NCI-H460 (cell line): ENCODE measurements at places on chromosomes 1 and 21.

- DNase-seq, result no peak
These were observed 1791.5 kb downstream of the PLA2G4A start for GRCh38 chr1:188620236-188620635.

DNA sequence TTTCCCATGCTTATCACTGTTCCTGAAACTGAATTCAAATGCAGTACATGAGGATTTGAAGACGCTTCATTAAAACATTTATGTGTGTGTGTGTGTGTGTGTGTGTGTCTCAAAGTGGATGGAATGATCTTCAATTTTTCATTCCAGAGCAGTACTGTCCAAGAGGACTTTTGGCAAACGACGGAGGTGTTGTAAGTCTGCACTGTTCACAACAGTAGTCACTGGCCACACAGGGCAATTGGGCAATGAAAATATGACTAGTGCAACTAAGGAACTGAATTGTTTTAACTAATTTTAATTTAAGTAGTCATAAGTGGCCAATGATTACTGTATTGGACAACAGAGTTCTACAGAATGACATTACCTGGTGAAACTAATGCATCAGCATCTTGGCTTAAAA, 5.0 kb downstream of the TAF5L start:
- no peak for DNase-seq

GRCh38 chr1:101002551-101002950, 23.0 kb downstream of the DPH5 start:
- no peak for DNase-seq

DNA sequence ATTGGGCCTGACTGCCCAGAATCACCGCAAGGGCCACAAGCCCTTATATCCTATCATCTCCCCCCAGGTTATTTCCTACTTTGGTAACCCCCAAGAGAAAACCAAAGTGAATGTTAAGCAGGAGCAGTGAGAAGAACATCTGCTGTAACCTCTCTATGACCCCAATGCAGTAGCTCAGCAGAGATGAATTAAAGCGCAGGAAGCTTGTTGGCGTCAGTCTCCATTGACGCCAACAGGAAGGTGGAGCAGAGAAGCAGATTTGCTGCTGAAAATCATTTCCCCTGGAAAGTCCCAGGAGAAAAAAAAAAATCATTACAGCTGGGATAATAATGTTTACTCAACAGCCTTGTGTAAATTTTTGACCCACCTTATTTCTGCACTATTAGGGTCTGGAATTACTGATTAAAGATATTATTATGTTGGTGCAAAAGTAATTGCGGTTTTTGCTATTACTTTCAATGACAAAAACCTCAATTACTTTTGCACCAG, 33.2 kb upstream of the FAM163A start:
- DNase-seq, result peak; percentile 35

- DNase-seq, result no peak
These were observed 1.4 kb downstream of the EIF4G3 start for GRCh38 chr1:21175324-21175669.

DNA sequence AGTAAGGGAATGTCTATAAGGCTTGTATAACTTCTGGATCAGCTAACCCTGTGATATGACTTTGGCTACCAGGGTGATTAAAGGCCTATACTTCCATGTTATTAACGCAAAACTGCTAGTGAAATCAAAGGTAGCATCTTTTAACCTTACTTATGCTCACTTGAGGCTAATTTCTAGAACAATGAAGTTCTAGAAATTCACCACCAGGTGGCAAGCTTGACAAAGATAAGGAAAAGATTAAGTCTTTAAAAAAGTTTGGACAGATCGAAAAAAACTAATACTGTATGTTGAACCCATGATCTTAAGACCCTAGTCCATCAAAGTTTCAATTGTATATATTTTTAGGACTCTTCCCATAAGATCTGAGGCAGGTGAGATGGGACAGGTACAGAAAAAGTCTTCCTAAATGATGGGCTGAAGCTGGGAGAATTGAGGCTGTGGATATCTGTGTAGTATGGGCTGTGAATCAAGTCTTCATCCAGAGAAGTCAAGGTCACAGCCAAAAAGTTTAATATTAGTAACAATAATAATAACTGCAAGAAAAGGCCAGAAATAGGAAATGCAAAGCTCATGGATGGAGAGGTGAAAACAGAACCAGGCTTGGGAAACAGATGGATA, 18.8 kb downstream of the KYAT3 start:
- DNase-seq, result no peak

DNA sequence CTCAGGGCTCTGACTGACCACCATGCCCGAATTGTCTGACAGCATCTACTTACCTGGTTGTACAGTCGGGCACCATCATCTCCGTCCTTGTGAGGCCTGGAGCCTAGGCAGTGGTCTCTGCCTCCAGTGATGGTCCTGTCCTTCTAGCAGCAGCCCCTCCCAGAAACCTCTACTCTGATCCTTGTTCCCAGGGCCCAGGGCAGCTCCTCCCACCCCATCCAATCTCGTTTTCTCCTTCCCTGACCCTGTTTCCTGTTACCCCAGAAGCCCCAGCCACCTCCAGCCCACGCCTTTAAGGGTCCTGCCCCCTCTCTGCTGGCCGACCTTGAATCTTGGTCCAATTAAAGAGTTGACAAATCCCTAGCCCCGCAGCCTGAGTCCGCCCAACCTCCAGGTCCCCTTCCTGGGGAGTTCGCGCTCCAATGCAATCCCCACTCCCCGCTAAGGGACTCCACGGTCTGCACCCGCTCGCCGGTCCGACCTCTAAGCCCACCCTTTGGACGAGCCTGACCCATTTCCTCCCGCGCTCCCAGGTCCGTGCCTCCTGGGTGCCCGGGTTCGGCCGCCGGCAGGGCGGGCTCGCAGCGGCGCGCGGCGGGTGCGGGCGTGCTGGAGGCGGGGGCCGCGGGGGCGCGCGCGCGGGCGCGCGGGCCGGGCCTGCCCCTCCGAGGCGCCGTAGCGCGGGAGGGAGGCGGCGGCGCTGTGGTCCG, at the start of gene B4GALT2:
TSS of gene B4GALT2 (plus strand) at position 660 of the 710 bp plus-strand sequence. CDS start 1,951 bp downstream, outside the sequence.
- no peak for DNase-seq

DNA sequence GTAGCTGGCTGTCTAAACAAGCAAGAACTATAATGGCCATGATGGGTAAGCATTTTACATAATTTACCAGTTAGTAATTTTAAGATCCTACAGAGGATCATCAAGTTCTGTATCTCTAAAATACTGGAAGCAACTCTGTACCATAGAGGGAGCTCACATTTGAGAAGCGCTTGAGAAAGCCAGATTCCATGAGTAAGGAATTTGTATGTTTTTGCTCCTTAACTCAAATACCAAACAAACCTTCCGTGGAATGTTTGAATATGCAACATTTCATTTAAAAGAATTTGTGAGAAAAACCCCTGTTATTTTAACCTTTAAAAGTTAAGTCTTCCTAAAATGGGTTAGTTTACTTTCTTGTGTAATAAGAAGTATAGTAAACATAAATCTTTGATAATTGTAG, 2.0 kb downstream of the TSHB start:
- no peak for DNase-seq

GRCh38 chr1:13737398-13737797, 37.4 kb downstream of the PRDM2 start:
- DNase-seq, result no peak

DNA sequence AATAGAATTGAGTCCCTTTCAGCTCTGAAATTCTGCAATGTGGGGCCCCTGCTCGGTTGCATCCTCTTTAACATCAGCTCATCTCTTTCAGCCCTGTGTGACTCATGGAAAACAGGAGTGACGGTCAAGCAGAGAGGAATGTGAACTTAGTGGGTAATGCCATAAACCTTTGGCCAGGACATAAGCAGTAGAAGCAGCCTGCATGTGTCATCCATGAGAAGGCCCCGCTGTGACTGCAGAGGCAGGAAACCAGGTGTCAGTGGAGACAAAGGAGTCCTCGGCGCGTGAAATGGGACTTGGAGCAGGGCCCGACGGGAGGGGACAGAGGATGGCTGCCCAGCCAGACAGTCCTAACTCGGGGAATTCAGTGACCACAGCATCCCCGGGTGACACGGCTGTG, 21.1 kb upstream of the EPHB2 start:
- DNase-seq, result no peak

DNA sequence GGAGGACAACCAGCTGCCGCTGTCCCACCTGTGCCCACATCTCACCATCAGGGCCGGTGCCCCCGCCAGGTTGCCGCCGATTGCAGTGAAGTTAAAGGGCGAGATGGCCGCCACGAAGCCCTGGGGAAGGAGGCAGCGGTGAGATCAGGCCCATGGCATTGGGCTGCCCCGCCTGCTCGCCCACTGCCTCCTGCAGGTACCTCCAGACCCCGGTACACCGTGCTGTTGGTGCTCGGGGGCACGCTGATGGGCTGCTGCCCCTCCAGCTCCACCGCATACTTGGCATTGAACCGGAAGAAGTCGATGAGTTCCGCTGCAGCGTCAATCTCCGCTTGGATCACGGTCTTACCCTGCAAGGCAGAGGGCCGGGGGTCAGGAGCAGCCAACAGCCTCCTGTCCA, 19.3 kb downstream of the ALDH4A1 start:
- no peak for DNase-seq
